ENCODE measurements at places on chromosomes 2 and 18. TPM values are rescaled to one million over a fixed set of nuclear protein-coding genes. Genes with fewer than 3 reads are reported as not detected.
A peak's percentile ranks its signal among the peaks of the same experiment; 100 is the strongest.

- no peaks in the 10 kb centered on the region for H3K4me1 ChIP-seq
- no peak overlapping the region for H3K27ac ChIP-seq
- H3K36me3 ChIP-seq: no peaks in the 10 kb centered on the region
- no peak overlapping the region for H3K4me3 ChIP-seq
- DNase-seq: no peak
Measured at GRCh38 chr18:7871560-7872456, 304.7 kb downstream of the PTPRM start.

DNA sequence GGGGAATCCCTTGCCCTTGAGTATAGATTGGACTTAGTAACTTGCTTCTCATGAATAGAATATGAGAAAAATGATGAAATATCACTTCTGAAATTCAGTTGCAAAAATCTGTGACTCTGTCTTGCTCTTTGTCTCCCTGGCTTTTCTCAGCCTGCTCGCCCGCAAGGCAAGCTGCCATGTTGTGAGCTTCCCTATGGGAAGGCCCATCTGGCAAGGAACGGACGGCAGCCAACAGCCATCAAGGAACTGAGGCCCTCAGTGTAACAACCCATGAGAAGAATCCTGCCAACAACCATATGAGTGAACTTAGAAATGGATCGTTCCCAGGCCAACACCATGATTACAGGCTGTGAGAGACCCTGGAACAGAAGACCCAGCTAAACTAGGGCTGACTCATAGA is 58.4 kb upstream of the PGAP1 start:
- H3K27ac ChIP-seq: peak overlapping the region; percentile 65
- DNase-seq: no peak
- H3K27me3 ChIP-seq: no peaks in the 10 kb centered on the region
- H3K4me1 ChIP-seq: peaks cover 37% of the 10 kb centered on the region

DNA sequence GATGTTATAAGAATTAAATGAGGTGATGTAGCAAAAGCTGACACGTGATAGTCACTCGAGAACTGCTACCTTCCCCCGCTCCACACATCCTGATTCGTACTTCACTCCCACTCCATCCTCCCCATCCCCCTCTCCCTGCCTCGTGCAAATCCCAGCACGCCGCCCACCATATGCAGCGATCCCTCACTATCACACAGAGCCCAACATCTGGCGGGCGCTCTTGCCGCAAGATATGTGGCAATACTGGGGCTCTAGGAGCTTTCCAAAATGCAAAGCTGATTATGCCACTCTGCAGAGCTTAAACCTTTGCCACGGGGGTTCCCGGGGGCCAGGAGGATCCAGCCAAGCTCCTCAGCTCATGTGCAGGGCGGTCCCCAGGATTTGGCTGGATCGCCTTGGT is 37.4 kb downstream of the DNMT3A start:
- H3K4me1 ChIP-seq: peaks cover 26% of the 10 kb centered on the region
- H3K27ac ChIP-seq: no peak overlapping the region
- H3K4me3 ChIP-seq: peak overlapping the region; percentile 7

DNA sequence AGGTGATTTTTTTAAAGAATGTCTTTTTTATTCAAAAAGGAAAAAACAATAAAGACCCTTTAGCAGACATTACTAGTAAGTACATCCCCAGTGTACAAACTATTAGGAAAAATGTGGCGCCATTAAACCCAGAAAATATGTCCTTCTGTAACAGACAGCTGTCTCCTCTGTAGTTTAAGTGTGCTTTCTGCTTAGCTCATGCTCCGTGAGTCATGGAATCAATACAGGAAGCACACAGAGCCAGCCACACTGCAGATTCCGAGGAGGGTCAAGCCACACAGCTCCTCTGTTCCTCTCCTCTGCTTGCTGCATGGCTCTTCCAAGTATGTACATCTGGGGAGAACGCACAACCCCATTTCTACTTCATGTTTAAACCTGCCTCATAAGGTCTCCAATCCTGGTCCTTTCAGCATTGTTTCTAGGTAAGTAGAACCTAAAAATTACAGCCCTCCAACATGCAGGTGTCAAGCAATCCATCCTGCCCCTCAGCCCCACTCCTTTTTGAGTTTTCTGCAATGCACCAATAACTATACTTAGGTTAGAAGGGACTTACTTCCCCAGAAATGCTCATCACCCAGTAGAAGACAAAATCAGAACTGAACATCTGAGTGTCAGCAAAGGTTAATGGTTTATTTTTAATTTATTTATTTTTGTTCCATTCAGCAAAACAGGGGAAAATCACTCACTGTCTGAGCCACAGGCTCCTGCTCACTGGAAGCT is 37.5 kb downstream of the ACVR1 start:
- peak overlapping the region; percentile 65 for H3K27ac ChIP-seq
- no peak for DNase-seq
- H3K36me3 ChIP-seq: no peaks in the 10 kb centered on the region
- peaks cover 17% of the 10 kb centered on the region for H3K4me1 ChIP-seq
- H3K4me3 ChIP-seq: no peak overlapping the region

DNA sequence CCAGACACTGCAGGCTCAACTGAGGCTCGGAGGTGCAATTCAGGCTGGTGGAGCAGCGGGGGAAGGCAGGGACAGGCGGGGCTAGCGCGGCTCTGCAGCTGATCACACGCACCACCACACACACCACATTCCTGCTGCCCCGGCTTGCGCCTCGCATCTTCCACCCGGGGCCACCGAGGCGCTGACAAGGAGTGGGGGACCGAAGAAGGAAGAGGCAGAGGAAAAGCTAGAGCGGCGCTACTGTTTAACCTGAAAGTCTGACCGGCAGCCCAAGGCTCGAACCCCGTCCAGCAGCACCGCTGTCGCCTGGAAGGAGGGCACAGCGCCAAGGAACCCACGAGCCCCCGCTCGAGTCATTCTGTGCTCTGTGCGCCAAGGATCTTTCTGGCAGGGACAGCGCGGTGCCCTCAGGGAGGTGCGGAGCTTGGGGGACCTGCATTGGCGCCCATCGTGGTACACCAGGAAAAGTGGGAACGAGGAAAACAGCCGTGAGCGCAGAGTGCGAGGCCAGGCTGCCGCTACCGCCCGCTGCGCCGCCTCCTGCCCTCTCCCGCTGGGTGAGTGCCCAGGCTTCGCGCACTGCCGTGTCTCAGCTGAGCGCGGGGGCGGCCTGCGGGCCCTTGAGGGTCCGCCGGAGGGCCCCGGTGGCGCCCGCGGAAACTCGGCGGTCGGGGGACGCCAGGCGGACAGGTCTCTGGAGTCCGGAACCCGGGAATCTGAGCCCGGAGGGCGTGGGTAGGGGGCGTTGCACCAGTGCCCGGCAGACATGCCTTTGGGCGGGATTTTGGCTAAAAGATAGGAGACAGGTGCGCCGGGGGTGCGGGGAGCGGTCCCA is 860 bp upstream of the KCNJ3 start:
- no peak for DNase-seq
- H3K27me3 ChIP-seq: peaks cover 19% of the 10 kb centered on the region
- no peak overlapping the region for H3K4me3 ChIP-seq
- H3K36me3 ChIP-seq: peaks cover 10% of the 10 kb centered on the region
- no peaks in the 10 kb centered on the region for H3K4me1 ChIP-seq

DNA sequence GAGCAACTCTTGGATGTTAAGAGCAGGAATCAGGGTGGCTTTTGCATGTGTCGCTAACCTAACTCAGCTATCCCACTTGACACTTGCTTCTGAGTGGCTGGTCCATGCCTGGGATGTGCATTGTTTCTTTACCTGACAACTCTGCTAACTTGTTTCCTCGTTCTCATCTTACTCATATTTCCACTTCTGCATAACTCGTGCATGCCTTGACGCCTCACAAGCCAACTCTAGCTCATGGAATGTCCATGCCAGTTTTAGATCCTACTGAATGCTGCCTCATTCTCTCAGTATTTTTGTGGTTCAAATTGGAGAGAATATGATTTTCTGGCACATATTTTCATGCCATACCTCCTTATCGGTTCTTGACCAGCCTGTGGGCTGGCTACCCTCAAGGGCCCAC is 52.5 kb downstream of the CDCA7 start:
- H3K4me3 ChIP-seq: no peak overlapping the region
- no peaks in the 10 kb centered on the region for H3K36me3 ChIP-seq
- DNase-seq: no peak

- no peaks in the 10 kb centered on the region for H3K36me3 ChIP-seq
- peak overlapping the region; percentile 89 for H3K27ac ChIP-seq
- no peaks in the 10 kb centered on the region for H3K27me3 ChIP-seq
- peak overlapping the region; percentile 97 for H3K4me3 ChIP-seq
- no peak for DNase-seq
Measured at GRCh38 chr2:197196541-197197180, 113.9 kb downstream of the ANKRD44 start.

The CYP1B1 gene
- total RNA-seq: 95.7 TPM

DNA sequence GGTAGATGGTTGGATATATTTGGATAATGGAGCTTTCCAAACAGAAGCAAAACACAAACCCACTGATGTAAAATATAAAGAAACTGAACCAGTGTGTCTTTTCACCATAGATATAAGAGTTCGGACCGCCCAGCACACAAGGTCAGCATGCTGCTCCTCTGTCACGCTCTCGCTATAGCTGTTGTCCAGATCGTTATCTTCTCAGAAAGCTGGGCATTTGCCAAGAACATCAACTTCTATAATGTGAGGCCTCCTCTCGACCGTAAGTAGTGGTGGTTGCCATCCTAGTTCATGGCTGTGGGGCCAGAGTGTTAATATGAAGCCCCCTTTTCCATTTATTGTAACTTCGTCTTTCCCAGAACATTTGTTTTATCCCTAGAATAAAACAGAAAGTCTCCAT is 125.2 kb upstream of the LYPD6 start:
- no peak for DNase-seq
- no peaks in the 10 kb centered on the region for H3K36me3 ChIP-seq
- H3K4me3 ChIP-seq: no peak overlapping the region
- no peak overlapping the region for H3K27ac ChIP-seq

DNA sequence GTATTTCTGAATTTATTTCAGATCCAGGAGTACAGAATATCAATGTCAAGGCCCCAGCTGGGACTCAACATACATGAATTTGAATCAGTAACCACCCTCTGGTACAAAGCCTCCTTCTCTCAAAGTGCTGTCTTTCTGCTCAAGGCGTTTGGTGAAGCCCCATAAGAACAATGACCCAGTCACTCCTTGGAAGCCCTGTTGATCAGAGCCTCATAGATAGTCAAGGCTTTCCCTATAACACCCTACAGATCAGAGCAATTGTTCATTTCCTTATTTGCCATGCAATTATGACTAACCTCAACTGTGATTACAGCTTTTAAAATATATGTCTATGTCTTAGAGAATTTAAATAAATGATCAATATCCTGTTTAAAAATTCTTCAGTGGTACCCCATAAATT is 159.1 kb upstream of the CREB1 start:
- H3K4me1 ChIP-seq: no peaks in the 10 kb centered on the region
- DNase-seq: no peak
- H3K27me3 ChIP-seq: peaks cover 8% of the 10 kb centered on the region
- no peak overlapping the region for H3K27ac ChIP-seq

- H3K4me3 ChIP-seq: peak overlapping the region; percentile 71
- no peaks in the 10 kb centered on the region for H3K27me3 ChIP-seq
- DNase-seq: no peak
Measured at GRCh38 chr2:15311201-15311907, 249.8 kb downstream of the NBAS start.

GRCh38 chr18:36250827-36251226 is 46.7 kb upstream of the FHOD3 start:
- DNase-seq: no peak
- no peaks in the 10 kb centered on the region for H3K4me1 ChIP-seq
- H3K27ac ChIP-seq: no peak overlapping the region
- H3K4me3 ChIP-seq: no peak overlapping the region

The KLHL41 gene
- total RNA-seq: not detected

DNA sequence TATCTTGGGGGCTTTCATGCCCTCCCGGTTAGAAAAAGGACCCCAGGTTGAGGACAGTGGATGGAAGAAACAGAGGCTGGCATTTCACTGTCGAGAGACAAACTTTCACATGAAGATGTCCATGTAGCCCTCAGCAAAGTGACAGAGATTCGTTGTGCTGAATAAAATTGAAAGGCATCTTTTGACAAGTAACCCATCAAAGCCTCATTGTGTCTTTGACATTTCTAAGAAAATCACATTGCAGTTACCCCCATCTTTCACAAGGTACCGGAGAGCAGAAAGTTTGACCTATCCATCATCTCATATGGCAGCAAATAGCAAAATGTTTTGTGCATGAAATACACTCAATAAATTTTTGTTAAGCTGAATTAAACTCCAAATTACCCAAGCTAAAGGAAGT is 2.0 kb upstream of the MBP start:
- no peak for DNase-seq
- H3K4me1 ChIP-seq: peaks cover 51% of the 10 kb centered on the region
- H3K27me3 ChIP-seq: no peaks in the 10 kb centered on the region
- peak overlapping the region; percentile 65 for H3K27ac ChIP-seq
- peaks cover 6% of the 10 kb centered on the region for H3K36me3 ChIP-seq
- H3K4me3 ChIP-seq: peak overlapping the region; percentile 88

DNA sequence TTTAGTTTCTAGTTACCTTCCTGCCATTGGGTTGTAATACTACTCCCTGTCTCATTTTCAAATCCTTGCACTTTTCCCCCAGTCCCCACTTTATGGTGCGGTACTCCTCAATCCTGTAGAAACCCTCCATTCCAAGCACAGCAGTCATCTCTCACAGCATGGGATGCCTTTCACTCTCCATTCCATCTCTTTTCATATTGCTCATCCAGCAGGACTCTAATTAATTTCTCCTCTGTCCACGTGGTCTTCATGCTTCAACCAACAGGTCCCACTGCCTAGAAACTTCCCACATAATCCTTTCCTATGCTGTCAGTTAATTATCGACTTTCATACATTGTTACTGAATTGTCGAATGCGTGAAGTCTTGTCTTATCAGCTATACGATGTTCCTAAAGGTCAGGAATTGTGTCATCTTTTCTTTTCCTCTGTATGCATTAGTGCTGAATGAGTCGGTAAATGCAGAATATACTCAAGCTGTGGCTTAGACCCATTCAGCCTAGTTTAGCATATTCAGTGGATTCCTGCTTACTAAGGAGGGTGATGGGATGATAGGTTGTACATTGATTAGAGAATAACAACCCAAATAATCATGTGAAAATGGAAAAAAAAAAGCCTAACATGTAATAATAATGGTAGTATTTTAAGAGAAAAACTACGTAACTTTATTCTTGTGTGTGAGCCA is 89.7 kb downstream of the CRIM1 start:
- no peak overlapping the region for H3K4me3 ChIP-seq
- H3K27ac ChIP-seq: no peak overlapping the region
- H3K4me1 ChIP-seq: peaks cover 17% of the 10 kb centered on the region
- no peak for DNase-seq
- H3K36me3 ChIP-seq: peaks cover 9% of the 10 kb centered on the region

The SF3B1 gene
- total RNA-seq: 287 TPM

The RBM43 gene
- 2.7 TPM for total RNA-seq

DNA sequence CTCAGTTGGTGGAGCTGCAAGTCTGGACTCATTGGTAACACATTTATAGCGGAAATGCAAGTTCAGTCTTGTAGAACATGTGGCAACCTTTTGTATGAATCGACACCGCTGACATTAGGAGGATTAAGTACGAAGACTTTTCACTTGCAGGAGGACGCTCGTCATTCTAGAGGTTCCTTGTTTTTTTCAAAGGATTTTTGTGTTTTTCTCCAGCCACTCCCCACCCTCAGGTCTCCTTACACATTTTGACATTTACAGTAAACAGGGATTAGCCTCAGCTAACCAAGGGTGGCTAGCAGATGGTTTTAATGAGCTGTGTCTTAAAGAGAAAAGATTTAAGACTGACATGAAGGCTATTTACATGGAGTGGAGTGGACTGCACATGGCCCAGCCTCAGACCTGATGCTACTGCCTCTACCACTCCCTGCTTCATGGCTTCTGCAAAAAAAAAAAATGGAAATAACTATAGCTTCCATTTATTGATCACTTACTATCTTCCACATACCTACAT is 173.8 kb downstream of the TRIB2 start:
- H3K4me1 ChIP-seq: no peaks in the 10 kb centered on the region
- H3K36me3 ChIP-seq: peaks cover 16% of the 10 kb centered on the region
- H3K27me3 ChIP-seq: no peaks in the 10 kb centered on the region
- no peak overlapping the region for H3K4me3 ChIP-seq
- DNase-seq: no peak

The FOXD4L1 gene
- 0.17 TPM for total RNA-seq

All from natural killer cell treated with Interleukin-12 subunit alpha and Interleukin-12 subunit beta and Interleukin-15 and Interleukin-18, amount 100 ng/mL, for 72 hours (primary cell).